ENCODE measurements at places on chromosomes 7 and 10. TPM values are rescaled to one million over a fixed set of nuclear protein-coding genes. Genes with fewer than 3 reads are reported as not detected.

PILRB gene
- 31.7 TPM for total RNA-seq

CCL26 gene
- 14.5 TPM for total RNA-seq

OPN1SW gene
- not detected for total RNA-seq

KAZALD1 gene
- total RNA-seq, result 2.8 TPM

ENTPD1 gene
- not detected for total RNA-seq

AGBL3 gene
- 1.1 TPM for total RNA-seq

NKX2-3 gene
- not detected for total RNA-seq

EGFR gene
- 139 TPM for total RNA-seq

Measured in A549 treated with CpdA at 1 μM for 4 hours (cell line).